ENCODE measurements at places on chromosomes 2 and 18.

GRCh38 chr18:46169464-46169941 is 65.3 kb downstream of the HAUS1 start:
- no peak for DNase-seq

- DNase-seq = no peak
These were observed 352.0 kb downstream of the TNS1 start for GRCh38 chr2:217650716-217651360.

DNA sequence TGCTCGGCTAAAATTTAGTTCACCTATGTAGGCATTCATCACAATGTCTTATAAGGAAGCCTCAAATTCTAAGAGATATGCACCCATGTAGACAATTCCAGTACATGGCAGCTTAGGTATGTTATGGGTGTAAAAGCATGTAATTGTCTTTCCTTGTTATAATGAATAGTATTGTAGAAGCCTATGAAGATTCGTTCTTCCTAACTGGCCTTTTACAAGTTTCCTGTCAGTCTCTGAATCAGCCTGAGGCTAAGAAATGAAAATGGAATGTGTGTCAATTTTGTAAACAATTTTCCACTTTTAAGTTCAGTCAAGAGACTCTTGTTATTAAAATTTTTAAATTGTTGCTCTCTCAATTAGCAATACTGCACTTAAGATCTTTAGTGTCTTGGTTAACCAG is 189.9 kb upstream of the GALNT5 start:
- DNase-seq = no peak

DNA sequence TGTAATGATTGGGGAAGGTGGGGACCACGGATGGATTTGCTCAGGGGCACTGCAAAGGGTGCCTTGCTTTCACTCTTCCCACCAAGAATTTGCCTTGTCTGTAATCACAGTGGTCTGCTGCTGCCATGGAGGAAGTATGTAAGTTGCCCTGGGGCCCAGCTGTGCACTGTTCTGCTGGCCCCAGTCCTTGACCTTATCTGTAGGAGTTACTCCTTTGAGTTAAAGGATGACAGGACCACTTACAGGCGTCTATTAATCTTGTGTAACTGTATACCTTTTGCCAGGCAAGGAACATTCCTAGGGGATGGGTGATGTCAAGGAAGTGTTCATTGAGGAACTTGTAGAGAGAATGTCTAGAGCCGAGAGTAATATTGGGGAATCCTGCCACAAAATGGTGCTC is 212.8 kb upstream of the LRRTM1 start:
- no peak for DNase-seq

- DNase-seq = no peak
These were observed 95.4 kb downstream of the CDK15 start for GRCh38 chr2:201901786-201902185.

DNA sequence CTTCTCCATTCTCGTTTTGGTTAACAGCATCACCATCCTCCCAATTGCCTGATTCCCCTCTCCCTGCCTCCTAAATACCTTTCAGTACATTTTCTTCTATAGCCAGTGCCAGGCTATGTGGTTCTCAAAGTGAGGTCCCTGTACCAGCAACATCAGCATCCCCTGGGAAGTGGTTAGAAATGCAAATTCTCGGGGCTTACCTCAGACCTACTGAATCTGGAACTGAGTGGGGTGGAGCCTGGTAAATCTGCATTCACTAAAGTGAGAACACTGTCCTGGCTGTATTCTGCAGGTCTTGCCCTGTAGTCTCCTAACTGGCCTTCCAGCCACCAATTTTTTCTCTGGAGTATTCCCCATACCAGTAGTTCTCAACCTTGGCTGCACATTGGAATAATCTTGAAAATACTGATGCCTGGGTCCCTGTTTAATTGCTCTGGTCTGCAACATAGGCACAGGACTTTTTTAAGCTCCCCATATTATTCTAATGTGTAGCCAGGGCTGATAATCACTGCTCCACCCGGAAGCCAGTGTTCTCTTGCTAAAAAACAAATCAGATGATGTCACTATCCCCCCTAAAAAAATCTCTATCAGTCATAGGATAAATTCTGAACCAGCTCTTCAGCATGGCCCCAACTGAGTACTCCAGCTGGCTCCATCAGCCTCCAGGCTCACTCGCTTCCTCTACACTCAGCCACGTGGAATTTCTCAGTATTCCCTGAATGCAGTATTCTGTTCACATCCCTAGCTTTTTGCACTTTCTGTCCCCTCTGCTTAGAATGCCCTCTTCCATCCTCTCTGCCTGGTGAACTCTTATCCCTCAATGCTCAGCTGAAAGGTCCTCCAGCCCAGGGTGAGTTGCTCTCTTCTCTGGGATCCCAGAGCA is 98.4 kb downstream of the CDK15 start:
- no peak for DNase-seq

DNA sequence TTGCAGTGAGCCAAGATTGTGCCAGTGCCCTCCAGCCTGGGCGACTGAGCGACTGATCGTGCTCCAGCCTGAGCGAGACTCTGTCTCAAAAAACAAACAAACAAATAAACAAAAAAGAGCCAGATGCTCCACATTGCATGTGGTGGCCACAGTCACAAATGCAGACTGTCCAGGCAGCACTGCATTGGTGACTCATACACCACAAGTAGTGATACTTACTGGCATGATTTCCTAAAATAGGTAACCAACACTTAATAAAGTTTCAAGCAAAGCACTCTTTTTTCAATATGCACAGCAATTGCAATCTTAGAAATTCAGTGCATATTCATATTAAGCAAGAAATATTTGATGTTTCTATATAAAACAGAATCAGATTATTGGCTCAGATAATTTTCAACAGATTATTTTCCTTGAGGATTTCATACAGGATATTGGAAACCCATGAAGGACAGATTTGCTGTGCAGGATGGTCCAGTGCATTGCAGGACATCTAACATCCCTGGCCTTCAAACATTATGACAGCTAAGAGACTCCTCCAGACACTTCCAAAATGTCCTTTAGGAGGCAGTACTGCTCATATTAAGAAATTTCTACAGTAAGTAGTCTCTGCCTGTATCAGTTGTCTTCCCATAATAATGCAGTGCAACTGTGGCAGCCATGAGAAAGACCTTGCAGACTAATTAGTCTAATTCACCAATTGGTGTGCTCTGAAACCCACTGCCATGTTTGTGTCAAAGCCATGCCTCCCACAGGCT is 10.5 kb upstream of the SLC1A4 start:
- DNase-seq = no peak

- no peak for DNase-seq
These were observed 69.5 kb downstream of the BAZ2B start for GRCh38 chr2:159546716-159547430.

- no peak for DNase-seq
These were observed 61.9 kb downstream of the AFTPH start for GRCh38 chr2:64586054-64586453.

DNA sequence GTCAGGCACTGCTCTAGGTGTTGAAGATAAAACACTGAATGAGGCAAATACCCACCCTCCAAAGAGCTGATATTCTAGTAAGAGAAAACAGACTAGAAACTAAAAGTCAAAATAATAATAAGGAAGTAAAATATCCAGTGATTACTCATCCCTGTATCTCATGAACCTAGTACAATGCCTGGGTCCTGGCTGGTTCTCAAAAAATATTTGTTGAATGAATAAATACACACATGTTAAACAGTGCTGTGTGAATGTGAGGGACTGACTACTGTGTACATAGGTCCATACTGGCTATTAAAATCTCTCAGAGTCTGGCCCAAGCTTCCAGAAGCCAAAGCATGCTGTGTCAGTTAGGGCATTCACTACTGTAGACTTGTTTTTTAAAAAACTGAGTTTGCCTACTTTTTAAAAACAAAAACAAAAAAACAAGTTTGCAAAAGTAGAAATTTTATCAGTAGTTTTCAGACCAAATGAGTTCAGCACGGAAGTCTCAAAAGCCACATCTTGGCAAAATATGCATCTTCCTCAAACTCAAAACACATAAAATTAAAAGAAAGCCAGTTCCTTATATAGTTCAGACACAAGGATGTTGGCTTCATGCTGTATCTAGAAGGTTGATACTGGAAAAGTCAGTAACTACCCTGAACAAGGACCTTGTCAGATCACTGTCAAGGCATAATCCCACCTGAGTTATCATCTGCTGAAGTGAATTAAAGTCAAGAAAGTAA is 136.2 kb downstream of the THADA start:
- no peak for DNase-seq

GRCh38 chr2:157830696-157831570 is 45.2 kb downstream of the ACVR1 start:
- no peak for DNase-seq

GRCh38 chr18:26874283-26874682 is 8.8 kb upstream of the AQP4 start:
- no peak for DNase-seq

DNA sequence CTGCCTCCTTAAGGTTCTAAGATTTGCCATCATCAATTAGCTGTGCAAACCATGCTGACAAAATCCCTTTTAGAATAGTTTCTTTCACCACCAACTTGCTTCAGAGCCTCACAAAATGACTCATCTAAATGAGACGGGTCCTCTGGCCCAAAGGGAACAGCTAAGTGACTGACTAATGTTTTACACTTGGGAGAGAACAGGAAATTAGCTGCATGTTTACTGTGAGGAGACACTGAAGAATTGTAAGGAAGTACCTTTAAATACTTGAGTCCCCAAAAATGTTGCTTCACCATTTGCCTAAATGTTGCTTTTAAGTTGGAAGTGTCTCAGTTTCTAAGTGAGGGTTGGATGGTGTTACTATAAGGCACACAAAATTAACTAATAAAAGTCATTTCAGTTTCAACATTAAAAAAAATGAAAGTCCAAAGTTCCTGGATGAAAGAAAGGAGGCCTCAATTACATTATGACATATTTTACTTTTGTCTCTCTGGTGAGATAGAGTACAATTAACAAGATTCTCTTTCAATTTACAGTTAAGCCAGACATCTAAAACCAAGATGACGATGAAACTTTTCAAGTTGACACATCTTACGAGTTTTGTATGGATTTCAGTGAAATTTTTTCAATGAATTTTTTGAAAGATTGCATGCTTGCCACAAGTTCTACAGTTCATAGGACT is 229.1 kb upstream of the FN1 start:
- DNase-seq = no peak

DNA sequence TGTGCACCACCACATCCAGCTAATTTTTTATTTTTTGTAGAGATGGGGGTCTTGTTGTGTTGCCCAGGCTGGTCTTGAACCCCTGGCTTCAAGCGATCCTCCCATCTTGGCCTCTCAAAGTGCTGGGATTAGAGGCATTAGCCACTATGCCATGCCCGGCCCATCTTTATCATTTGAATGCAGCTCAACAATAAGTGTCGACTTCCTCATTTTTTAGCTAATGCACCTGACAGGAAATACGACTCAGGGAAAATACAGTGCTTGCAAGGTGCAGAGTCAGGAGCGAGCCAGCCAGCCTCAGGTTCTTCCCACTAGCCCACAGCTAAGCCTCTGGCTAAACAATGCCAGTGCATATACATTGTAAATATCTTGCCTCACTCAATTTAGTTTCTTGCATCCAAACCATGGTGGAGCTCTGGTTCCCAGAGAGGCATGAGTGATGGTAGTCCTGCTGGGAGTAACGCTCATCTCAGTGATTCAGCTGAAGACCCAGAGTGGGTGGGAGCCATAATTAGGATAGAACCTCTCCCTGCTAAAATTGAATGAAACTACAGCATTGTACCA is 135.0 kb downstream of the TGIF1 start:
- no peak for DNase-seq

DNA sequence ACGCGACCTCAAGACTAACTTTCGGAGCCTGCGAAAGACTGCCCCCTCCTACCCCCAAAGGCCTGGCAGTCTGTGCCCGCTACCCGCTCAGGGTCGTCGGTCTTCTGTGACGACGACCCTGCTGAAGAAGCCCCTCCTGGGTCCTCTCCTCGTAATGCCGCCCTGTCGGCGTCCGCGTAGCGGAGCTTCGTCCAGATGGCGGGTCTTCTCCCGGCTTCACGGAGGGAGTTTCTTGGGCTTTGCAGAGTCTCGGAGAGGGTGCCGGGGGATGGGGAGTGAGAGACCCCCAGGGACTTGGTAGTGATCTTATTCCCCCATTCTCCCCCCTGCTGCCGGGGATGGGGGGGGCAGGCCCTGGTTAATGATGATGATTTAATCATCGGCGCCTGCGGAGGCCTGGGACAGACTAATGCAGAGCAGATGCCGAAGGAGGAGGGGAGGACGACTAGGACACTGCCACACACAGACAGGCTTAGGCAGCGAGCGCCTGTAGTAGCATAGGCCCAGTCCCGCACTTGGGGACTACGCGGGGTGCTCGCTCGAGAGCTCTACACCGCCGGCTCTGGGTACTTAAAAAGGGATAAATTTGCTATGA is 528 bp upstream of the PCGF1 start:
- no peak for DNase-seq

DNA sequence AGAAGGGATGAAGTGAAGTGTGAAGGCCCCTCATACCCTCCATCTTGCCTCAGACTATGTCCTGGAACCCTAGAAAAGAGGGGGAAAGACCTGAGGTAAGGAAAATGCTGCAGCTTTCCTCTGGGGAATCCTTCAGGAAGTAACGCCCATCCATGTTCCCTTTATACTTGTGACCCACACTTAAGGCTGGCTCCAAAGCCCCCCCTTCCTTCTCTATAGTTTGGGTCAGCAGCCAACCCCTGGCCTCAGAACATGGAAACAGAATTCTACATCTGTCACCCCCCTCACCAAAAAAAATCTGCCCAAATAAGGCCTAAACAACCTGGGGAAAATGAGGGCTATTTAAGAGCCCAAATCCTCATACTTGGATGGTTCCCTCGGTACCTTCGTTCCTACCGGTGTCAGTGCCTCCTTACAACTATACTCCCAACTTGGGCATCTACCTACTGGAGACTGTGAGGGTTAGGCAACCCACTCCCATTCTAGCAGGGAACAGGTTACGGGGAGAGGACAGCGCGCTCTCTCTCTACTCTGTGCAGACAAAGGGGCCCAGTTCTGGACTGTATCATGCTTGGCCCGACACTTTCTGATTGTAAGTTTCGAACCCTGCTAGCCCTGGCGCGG is 689 bp downstream of the OST4 start:
- no peak for DNase-seq

DNA sequence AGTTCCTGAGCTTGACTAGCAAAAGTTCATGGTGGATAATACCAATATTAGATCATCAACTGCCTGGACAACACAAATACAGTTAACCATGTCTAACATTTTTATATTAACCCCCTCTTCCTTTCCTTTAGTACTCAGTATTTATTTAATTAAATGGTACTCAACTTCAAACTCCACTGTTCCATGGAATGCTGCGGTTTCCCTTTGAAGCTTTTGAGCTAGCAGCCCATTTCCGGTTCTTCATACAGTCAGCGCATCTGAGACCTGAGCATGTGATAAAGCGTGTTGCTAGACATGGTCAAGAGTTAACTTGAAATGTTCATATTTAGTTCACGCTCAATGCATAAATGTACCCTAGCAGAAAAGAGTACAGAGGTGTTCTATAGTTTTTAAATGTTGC is 278.4 kb downstream of the ALPK2 start:
- DNase-seq = no peak

DNA sequence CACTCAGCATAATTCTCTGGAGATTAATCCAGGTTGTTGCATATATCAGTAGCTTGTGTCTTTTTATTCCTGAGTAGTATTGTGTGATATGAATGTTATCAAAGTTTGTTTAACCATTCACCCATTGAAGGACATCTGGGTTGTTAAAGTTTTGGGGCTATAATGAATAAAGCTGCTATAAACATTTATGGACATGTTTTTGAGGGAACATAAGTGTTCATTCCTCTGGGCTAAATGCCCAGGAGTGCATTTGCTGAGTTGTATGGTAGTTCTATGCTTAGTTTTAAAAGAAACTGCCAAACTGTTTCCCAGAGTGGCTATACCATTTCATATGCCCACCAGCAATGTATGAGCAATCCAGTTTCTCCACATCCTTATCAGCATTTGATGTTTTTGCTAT is 21.8 kb upstream of the KCNJ13 start:
- no peak for DNase-seq

- no peak for DNase-seq
These were observed 2.6 kb downstream of the CLIP4 start for GRCh38 chr2:29117636-29118303.

Data from T-helper 22 cell (primary cell).